Hematopoietic multipotent progenitor cell treated with erythropoietin and hydrocortisone succinate and interleukin-3 and kit ligand, for 6 days (in vitro differentiated cells): ENCODE measurements at places on chromosomes 4 and X.
A peak's percentile ranks its signal among the peaks of the same experiment; 100 is the strongest.

GRCh38 chr4:181592221-181592745, 650.9 kb upstream of the TENM3 start:
- no peak for DNase-seq

- DNase-seq = no peak
Measured at GRCh38 chrX:2252331-2253065, 248.3 kb downstream of the DHRSX start.

DNA sequence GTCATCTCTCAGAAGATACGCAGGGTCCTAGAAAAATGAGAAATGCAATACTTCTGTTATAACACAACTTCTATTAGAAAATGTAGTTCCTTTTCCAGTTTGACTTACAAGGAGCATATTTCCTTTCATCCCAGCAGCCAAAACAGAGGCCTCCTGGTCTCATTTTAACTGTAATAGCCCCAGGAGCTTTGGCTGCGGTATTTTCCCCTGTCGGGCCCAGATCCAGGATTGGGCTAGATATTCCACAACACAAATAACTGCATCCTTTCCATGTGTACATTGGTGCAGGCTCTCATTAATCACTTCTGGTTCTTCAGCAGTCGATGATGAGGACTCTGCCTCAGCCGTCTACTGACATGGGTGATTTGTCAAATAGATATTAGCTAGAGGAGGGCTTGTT, 166.1 kb downstream of the TENM3 start:
- DNase-seq = no peak

DNA sequence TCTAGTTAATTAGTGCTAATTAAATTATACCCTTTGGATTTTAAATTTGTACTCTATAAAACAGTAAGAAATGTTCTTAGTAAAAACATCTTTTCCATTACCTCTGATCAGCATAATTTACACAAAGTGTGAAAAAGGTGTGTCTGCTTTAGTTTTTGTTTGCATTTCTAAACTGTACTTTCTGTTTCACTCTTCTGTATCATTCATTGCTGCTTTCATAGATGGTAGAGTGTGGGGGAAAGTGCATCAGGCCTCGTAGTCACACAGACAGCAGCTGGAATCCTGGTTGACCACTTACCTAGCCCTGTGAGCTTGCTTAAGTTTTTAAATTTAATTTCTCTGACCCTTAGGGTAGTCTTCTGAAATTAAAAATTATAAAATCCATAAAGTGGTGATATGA, 275.4 kb upstream of the PITX2 start:
- DNase-seq = no peak

GRCh38 chr4:42391981-42392380, 5.3 kb upstream of the SHISA3 start:
- DNase-seq = no peak

- peak; percentile 26 for DNase-seq
Measured at GRCh38 chr4:127698789-127699200, 31.4 kb upstream of the SLC25A31 start.

- DNase-seq = no peak
Measured at GRCh38 chrX:45592101-45592500, 391.4 kb upstream of the DIPK2B start.

- no peak for DNase-seq
Measured at GRCh38 chrX:13069771-13070416, 25.5 kb upstream of the FAM9C start.

- DNase-seq = no peak
Measured at GRCh38 chr4:156858071-156858470, 113.5 kb downstream of the PDGFC start.

- no peak for DNase-seq
Measured at GRCh38 chr4:76449362-76449767, 14.3 kb downstream of the SHROOM3 start.

DNA sequence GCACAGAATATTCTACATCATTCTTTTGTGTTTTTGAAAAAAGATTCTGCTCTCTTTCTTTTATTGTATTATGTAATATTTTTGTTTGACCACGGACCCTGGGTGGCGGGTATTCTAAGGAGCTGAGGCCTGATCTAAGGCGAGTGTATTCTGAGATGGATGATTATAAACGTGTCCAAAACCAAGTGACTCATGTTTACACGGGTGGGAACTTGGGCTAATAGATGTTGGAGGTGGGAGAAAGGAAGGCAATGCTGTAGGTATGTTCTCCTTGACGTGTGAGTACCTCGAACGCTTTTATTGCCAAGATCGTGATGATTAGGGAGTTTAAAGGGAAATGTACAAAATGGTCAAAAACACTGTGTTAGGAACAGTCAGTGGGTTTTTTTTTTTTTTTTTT, 188.9 kb upstream of the FAT1 start:
- DNase-seq = no peak

- DNase-seq = no peak
Measured at GRCh38 chr4:181166742-181167399, 1076.3 kb upstream of the TENM3 start.

DNA sequence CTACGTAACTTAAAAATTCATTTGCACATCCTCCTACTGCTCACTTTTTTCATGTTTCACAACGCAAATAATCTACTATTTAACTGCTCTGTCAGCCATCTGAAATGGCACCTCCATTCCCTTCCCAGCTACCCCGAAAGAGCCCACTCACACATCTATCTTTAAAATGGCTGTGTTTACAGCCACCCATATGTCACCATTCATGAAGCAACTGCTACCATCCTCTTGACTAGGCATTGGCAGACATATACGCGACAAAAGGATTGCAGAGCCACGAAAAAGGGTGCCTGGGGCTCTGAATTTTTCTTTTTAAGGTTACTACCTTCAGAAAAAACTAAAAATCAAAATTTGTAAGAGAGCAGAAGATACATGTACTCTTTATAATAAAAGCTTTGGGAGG, 11.5 kb downstream of the SH3RF1 start:
- DNase-seq = no peak

- peak; percentile 20 for DNase-seq
Measured at GRCh38 chr4:95549246-95550114, 707 bp upstream of the UNC5C start.

DNA sequence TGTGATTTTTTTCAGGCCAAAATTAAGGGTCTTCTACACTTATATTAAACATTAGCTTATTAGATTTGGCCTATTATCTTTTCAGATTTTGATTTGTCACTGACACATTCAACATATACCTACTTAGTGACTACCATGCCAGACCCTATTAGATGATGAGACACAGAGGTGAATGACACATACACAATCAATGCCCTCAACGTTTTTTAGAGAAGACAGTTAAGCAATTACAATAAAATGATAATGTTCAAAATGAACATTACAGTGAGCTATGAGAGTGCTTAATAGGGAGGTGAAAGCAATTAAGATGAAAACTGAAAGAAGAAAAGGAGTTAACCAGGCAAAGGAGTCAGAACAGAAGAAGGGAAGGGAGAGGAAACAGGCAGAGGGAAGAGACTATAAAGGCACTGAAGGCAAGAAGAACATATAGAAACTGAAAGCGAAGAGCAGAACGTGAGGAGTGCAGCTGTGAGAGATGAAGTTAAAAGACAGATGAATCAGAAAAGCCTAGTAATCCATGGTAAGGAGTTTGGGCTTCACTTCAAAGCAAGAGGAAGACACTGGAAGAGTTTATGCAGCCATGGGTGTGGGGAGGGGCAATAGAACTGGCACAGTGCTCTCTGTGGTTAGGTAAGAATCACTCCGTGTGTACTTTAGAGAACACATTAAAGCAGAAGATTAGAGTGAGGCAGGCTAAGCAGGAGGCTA, 119.0 kb downstream of the REELD1 start:
- no peak for DNase-seq

DNA sequence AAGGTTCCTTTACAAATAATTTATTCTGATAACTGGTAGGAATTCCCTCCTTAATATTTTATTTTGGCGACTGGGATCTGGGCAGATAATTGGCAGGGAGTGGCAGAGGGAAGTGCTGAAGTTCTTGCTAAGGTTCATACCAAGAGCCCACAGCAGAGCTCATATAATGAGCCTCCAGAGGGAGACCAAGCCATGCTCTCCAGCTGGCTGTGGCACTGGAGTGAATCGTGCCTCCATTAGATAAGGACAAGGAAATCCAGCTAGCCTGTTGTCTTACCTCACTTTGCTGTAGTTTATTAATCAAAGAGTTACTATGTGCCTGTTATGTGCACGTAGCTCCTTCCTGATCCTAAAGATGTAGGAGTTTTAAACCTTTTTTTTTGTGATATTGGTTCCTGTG, 1.3 kb downstream of the ASB12 start:
- DNase-seq = peak; percentile 5

GRCh38 chrX:31170792-31171191, 99.0 kb upstream of the FTHL17 start:
- no peak for DNase-seq

DNA sequence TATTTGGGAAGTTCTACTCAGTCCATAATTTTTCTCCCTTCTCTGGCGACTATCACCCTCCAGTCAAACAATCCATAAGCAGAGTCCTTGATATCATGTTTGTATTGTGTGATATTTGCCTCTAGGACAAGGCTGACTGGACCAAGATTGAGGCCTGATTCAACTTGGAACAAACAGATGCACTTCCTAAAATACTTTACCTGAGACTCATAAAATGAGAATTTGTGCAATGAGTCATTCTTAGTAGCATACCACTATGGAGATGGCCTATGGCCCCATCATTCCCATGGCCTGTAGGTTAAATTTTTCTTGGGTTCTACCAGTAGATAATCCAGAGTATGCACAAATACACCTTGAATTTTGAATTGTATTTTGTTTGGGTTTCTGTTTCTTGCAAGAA, 74.2 kb upstream of the DMD start:
- DNase-seq = no peak
